Chondrocyte (in vitro differentiated cells): ENCODE measurements at places on chromosomes 7 and 10. TPM values are rescaled to one million over a fixed set of nuclear protein-coding genes. Genes with fewer than 3 reads are reported as not detected.
A peak's percentile ranks its signal among the peaks of the same experiment; 100 is the strongest.

UCN3 gene
- total RNA-seq, result not detected in 3 replicates

TRIM50 gene
- not detected in 3 replicates for total RNA-seq

DNA sequence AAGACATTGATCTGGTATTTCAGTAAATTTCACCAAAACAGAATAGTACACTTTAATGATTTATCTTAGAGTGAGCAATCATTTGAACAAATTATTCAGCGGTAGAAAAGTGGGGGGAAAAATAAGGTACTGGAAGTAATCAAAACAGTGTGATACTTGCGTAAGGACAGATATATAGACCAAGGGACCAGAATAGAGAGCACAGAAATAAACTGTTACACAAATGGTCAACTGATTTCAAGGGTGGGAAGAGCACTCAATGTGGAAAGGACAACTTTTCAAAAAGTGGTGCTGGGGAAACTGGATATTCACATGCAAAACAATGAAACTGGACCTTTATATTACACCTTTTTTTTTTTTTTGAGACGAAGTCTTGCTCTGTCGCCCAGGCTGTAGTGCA, 119.9 kb downstream of the NRBF2 start:
- H3K36me3 ChIP-seq, result peaks cover 13% of the 10 kb centered on the region
- no peak overlapping the region for H3K4me3 ChIP-seq
- peaks cover 47% of the 10 kb centered on the region for H3K4me1 ChIP-seq
- H3K27me3 ChIP-seq, result no peaks in the 10 kb centered on the region

- peaks cover 20% of the 10 kb centered on the region for H3K4me1 ChIP-seq
- no peak overlapping the region for H3K4me3 ChIP-seq
- H3K27ac ChIP-seq, result no peak overlapping the region
- H3K27me3 ChIP-seq, result no peaks in the 10 kb centered on the region
- peaks cover 7% of the 10 kb centered on the region for H3K36me3 ChIP-seq
- no peak for DNase-seq
Measured at GRCh38 chr10:94043431-94043990, 49.8 kb downstream of the PLCE1 start.

GRCh38 chr7:140005754-140006503, 56.8 kb downstream of the PARP12 start:
- H3K27ac ChIP-seq, result no peak overlapping the region
- DNase-seq, result peak; percentile 64
- no peaks in the 10 kb centered on the region for H3K4me1 ChIP-seq
- H3K36me3 ChIP-seq, result no peaks in the 10 kb centered on the region
- peaks cover 4% of the 10 kb centered on the region for H3K27me3 ChIP-seq
